ENCODE measurements at places on chromosomes 1 and 21.

GRCh38 chr1:116115476-116116439 lies 4.6 kb downstream of the MAB21L3 start:
- no peak for DNase-seq

GRCh38 chr21:44295163-44295573 lies 4.7 kb upstream of the PFKL start:
- no peak for DNase-seq

DNA sequence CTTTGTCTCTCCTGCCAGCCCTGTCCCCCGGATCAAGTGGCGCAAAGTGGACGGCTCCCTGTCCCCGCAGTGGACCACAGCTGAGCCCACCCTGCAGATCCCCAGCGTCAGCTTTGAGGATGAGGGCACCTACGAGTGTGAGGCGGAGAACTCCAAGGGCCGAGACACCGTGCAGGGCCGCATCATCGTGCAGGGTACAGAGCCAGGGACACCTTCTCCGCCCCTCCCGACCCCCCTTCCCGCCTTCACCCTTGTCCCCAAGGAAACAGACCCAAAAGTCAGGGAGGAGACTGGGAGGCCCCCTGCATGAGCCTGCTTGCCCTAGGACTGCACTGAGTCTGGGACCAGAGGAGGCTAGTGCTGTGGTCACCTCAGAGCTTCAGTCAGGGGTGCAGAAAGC lies 18.2 kb downstream of the CNTN2 start:
- DNase-seq = no peak

DNA sequence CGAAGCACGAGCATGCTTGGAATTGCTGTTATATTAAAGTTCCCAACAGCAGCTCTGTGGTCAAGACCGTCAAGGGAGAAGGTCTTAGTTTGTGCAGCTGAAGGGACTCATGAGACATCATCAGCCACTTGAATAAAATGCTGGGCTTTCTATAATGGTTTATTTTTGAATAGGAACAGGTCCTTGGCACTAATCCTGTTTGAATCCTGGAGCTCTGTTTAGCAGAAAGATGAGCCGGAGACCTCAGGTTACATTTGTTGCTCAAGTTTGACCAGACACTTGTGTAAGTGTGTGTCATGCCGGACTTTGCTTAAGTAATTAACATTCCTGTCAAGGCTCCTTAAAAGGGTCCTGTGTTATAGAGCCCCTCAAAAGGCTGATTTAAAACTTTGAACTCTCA lies 186.5 kb downstream of the ROR1 start:
- no peak for DNase-seq

DNA sequence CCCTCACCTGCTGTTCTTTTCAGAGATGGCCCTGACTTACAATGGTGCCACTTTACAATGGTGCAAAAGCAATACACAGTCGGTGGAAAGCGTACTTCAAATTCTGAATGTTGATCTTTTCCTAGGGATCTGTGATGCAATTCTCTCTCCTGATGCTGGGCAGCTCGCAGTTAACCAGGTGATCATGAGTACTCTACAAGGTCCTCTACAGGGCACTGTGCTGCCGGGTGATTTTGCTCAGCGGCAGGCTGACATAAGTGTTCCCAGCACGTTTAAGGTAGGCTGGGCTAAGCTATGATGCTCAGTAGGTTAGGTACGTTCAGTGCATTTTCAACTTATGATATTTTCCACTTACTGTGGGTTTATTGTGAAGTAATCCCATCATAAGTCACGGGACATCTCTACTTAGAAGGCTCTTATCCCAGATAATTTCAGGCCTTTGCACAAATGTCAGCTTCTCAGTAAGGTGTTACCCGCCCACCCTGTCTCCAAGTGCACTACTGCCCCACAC lies 126.5 kb downstream of the KCNN3 start:
- no peak for DNase-seq

DNA sequence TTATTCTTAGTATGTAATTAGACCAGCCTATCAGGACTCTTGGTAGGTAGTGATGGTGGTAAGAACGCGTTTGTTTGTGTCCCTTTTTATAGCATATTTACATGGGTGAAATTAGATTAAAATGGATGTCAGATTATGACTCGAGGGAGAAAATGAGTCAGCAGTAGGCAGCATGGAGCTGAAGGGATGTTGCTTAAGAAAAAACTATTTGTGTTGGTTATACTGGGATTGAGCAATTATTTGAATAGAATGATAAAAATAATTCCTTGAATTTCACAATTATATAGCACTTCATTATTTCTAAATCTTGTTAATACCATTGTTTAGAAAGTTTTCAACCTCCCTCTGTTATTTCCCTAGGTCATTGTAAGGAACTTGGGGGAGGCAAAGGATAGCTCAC lies 348.8 kb downstream of the RYR2 start:
- no peak for DNase-seq

DNA sequence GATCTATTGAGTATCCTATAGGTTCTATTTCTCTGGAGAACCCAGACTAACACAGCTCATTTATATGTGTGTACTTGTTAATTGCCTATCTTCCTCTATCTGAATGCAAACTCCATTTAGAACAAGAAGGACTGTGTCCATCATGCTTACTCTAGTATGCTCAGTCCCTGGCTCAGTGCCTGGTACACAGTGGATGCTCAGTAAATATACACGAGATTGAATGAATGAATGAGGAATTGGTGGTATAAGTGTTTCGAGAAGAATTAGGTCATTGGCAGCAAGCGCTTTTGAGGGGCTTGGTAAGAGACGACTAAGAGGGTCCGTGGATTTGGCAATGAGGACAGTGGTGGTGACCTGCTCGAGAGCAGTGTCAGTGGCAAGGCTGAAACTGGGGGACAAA lies 112.5 kb downstream of the CSMD2 start:
- no peak for DNase-seq

- no peak for DNase-seq
Observed at GRCh38 chr1:112143871-112144441, 154.5 kb upstream of the KCND3 start.

DNA sequence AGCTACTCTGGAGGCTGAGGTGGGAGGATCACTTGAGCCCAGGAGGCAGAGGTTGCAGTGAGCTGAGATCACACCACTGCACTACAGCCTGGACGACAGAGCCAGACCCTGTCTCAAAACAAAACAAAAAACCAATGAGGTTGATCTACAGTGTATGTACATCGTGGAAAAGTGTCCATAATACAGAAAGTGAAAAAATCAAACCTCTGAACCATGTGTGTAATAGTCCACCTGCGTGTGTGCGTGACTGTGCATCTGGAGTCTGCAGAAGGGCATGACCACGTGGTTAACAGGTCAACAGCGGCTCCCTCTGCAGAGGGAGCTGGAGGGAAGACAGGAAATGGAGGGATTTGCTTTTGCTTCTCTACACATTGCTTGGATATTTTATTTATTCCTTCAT lies 32.4 kb upstream of the ENO1 start:
- DNase-seq = no peak

DNA sequence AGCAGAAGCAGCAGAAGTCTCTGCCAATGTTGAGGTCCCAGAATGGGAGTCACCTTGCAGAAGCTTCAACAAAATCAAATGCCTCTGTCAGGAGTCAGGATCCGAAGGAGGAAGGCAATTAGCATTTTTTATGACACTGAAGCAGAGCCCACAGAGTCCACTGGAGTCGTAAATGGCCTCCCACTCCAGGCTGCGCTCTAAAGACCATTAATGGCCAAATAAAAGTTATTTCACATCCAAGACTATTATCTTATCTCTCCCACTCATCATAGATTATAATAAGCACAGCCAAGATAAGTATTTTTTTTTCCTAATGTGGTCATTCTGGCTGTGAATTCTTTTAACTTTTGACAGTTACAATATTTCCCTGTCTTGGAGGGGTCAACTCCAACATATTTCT lies 191.1 kb upstream of the C8B start:
- no peak for DNase-seq

Data from stimulated activated CD8-positive, alpha-beta memory T cell treated with anti-CD3 and anti-CD28 coated beads, Interleukin-12 subunit alpha, Interleukin-12 subunit beta, amount 100 ng/mL, for 4 hours (primary cell).